ENCODE measurements at places on chromosomes 3 and 15.
A peak's percentile ranks its signal among the peaks of the same experiment; 100 is the strongest.

GRCh38 chr3:158105710-158106253 is 438 bp downstream of the SHOX2 start:
- no peak for DNase-seq

DNA sequence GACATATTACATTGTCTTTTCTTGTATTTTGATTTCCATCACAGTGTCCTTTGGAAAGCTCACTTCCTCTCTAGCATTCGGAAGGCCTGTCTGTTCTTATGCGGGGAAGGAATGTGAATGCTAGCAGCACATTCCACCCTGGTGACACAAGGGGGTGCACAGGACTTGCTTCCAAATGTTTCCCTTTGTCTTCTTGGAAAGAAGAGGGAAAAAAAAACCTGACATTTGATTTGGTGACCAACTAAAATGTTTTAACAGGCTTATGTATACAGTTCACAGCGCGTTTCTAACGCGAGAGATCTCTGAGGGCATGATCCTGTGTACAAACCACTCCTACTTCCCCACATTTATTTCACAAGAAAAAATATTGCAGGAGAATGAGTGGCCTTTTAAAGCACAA is 107.6 kb upstream of the FXR1 start:
- DNase-seq, result no peak

GRCh38 chr3:39255503-39256325 is 24.1 kb downstream of the CX3CR1 start:
- peak; percentile 91 for DNase-seq

- DNase-seq, result no peak
Measured at GRCh38 chr15:80549654-80550053, 145.5 kb upstream of the ABHD17C start.

- peak; percentile 83 for DNase-seq
Measured at GRCh38 chr3:132418916-132419315, 1.6 kb downstream of the DNAJC13 start.

GRCh38 chr15:61649046-61649445 is 411.2 kb downstream of the VPS13C start:
- DNase-seq, result peak; percentile 62

DNA sequence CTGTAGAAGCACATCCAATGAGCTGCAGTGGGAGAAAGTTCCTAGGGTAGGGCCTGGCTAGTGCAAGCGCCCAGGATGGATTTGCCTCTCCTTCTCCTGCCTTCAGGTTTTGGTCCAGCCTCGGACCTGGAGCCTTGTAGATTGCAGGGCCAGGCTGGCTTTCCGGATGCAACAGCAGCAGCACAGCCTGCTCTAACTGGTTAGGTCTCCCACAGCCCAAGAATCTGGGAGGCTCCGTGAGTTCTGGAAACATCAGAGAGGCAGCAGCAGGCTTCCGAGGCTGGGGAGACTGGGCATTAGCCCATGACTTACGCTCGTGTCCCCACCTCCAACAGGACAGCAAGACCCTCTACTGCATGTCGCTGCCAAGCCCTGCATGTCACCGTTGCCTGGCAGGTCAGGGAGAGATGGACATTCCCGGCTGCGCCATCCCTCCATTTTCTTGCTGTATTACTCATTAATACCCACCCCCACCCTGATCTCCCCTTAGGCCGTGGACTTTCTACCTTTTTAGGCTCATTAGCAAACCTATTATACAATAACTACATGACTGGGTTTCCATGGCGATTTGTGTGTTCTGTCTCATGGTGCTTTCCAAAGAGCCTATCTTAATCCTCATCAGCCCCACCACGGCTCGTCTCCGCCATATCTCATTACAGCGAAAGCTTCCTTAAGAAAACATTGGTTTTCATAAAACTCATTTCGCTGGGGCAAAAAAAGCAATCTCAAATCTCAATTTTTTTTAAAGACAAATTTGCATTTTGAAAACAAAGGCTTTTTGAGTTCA is 40.9 kb upstream of the RGMA start:
- no peak for DNase-seq
